Activated CD8-positive, alpha-beta memory T cell treated with anti-CD3 and anti-CD28 coated beads for 1 hour (primary cell): ENCODE measurements at places on chromosomes 6 and 20.

DNA sequence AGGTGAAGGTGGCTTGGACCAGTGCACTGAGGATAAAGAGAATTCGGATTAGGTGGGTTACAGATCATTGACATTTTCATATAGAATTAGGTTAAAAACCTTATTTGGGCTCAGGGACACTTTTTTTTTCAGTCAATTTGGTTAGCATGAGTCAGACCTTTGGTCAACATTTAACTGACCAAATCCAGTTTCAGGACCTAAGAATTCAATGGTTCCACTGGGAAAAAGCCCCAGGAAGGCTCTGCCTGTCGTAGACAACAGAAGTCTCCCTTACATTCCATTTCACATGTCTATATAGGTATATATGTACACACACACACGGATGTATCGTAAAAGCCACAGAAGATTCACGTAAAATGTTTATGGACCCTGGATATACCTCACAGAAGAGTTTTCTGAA is 184.2 kb upstream of the RREB1 start:
- no peak for DNase-seq

DNA sequence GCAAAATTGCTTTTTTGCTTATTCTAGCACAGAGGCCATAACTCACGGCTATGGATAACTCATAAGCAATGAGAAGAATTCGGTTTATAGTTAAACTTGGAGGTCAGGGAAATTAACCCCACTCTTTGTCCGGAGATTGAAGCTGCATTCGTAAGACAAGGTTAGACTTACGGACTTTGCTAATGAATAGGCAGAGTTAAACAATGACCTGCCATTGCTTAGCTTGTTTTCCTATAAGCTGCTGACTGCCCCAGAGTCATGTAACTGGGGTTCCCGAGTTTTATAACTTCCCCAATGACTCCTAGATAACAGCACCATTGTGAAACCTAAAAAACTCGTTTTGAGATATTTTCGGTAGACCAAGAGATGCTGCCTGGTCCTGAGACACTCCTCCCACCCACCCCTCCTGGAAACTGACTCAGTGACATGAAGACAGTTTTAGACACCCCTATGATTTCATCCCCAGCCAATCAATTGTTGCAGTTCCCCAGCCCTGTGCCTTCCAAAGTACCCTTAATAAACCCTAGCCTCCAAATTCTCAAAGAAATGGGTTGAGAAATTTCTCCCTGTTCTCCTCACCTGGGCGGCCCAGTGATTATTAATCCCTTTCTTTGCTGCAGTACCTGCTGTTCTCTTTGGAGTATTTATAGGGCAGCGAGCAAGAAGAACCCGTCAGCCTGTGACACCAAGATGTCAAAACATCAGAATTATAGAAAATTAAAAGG is 33.1 kb upstream of the MCUR1 start:
- DNase-seq, result no peak

DNA sequence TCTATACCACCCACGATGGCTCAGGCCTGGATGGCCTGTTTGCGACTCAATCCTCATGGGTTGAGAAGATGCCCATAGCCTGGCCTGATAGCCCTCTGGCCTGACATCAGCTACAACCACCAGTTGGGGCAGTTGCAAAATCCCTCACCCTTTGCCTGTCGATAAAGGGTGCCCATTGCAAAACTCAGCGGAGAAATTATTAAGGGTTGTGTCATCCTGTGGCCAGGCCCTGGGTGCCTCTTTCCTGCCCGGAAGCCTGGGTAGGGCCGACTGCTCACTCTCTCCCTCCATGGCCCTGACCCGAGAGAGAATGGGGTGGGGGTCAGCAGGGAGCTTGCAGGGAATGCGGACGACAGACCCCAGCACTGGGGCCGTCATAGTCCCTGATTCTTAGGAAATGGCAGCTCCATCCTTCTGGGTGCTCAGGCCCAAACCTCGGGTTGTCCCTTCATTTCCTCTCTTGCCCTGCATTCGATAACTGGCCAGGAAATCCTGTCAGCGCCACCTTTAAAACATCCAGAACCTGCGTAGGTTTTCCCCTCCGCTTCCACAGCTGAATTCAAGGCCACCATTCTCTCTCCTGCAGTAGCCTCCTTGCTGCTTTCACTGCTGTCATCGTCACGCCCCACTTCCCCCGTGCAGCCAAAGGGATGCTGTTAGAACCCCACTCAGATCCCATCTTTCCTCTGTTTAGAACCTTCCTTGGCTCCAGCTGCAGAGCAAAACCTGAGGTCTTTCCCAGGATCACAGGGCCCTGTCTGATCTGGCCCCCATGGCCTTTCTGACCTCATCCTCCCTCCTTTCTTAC is 31.1 kb downstream of the CEBPB start:
- DNase-seq, result no peak

DNA sequence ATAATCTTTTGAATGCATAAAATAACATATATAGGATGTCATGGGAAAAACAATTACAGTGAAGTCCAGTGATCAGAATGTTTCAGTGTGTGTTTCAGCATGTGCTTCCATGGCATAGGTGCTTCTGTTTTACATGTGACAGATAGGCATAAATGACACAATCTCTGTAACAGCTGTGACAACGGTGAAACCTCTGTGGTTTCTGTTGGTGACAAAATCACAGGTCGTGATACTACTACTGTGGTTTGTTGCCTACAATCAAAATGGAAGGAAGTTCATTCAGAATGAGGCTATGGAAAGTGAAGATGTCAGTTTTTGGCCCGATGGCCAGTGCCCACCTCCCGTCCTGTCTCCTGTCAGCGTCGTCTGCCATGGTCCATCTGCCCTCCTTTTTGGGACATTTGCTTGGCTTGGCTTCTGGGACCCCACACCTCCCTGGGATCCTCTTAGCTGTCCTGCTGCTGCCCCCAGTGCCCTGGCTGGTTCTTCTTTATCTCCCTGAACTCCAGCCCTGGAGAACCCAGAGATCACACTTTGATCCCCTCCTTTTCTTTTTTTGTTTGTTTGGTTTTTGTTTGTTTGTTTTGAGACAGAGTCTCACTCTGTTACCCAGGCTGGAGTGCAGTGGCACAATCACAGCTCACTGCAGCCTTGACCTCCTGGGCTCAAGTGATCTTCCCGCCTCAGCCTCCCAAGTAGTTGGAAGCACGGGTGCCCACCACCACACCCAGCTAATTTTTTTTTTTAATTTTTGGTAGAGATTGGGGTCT is 79.3 kb upstream of the NAA20 start:
- DNase-seq, result no peak

DNA sequence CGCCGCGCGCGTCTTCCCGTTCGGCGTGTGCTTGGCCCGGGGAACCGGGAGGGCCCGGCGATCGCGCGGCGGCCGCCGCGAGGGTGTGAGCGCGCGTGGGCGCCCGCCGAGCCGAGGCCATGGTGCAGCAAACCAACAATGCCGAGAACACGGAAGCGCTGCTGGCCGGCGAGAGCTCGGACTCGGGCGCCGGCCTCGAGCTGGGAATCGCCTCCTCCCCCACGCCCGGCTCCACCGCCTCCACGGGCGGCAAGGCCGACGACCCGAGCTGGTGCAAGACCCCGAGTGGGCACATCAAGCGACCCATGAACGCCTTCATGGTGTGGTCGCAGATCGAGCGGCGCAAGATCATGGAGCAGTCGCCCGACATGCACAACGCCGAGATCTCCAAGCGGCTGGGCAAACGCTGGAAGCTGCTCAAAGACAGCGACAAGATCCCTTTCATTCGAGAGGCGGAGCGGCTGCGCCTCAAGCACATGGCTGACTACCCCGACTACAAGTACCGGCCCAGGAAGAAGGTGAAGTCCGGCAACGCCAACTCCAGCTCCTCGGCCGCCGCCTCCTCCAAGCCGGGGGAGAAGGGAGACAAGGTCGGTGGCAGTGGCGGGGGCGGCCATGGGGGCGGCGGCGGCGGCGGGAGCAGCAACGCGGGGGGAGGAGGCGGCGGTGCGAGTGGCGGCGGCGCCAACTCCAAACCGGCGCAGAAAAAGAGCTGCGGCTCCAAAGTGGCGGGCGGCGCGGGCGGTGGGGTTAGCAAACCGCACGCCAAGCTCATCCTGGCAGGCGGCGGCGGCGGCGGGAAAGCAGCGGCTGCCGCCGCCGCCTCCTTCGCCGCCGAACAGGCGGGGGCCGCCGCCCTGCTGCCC is 1.1 kb downstream of the SOX4 start:
- DNase-seq, result peak; percentile 5

DNA sequence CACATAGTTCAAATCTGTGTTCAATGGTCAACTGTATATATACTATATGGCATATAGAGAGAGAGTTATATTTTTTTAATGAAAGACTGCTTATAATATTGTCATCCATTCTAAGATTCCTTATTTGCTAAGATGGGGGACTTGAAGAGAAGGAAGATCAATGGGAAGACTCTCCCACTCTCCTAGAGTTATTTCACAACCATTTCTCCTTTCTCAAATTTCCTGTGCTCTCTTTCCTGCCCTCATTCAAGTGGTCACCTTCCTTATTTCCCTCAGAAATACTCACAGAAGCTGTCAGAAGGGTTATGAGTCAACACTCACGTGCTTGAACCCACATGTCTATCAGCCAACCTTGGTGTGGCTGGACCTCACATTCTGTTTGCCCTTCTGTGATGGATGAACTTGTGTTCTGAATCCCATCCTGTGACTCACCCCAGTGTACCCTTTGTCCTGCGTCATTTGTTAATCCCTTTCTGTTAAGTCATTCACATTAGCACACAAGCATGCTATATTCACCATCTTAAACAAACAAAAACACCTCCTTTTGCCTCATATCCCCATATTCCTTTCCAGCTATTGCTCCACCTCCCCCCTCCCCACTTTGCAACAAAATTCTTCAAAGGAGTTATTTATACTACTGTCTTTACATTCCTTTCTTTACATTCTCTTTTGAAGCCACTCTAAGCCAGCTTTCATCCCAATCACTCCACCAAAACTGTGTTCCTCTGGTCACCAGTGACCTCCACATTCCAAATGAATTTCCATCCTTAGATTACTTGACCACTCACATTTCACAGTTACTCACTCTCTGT is 279.3 kb upstream of the TCF21 start:
- DNase-seq, result no peak

- no peak for DNase-seq
These were observed 1153.1 kb upstream of the GJE1 start for GRCh38 chr6:140979642-140980091.

GRCh38 chr6:169784821-169785340 is 33.5 kb downstream of the ERMARD start:
- no peak for DNase-seq

DNA sequence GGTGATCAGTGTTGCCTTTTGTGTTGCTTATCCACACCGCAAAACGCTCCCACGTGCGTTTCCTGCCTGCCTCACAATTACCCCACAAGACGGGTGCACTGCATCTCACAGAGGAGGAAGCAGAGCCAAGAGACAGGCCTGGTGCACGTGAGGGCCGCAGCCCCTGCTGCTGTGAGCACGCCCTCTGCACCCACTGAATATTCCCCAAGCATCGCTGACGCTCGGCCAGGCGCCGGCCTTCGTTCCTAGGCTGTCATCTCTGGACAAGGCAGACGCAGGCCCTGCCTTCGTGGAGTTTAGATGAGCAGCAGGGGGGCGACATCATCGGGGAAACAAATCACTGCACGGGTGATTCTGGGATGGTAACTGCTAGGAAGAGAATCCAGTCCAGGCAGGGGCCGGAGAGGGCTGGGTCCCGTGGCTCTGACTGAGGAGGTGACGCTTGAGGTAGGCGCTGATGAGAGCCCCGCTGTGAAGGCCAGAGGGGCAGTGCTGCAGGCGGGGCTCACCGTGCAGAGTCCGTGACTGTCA is 162.4 kb upstream of the QKI start:
- DNase-seq, result no peak

GRCh38 chr6:126199466-126199865 is 140.4 kb upstream of the CENPW start:
- no peak for DNase-seq

DNA sequence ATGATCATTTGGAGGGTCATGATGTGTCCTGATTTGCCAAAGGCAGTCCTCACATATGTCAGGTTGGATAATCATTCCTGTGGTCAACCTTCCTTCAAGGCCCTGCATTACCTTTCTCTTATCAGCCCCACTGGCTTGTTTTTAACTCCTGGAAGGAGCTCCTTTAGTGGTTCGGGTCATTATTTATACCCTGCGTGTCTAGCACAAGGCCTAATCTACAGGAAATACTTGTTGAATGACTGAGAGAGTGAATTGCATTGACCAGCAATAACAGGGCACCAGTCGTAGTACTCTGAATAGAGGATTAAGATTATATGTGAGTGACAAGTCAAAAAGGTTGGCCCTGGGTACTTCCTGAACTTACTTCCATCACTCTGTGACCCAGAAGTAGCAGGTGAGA is 4.5 kb downstream of the HIVEP2 start:
- DNase-seq, result no peak

GRCh38 chr6:111204881-111205280 is 117.6 kb downstream of the SLC16A10 start:
- no peak for DNase-seq

DNA sequence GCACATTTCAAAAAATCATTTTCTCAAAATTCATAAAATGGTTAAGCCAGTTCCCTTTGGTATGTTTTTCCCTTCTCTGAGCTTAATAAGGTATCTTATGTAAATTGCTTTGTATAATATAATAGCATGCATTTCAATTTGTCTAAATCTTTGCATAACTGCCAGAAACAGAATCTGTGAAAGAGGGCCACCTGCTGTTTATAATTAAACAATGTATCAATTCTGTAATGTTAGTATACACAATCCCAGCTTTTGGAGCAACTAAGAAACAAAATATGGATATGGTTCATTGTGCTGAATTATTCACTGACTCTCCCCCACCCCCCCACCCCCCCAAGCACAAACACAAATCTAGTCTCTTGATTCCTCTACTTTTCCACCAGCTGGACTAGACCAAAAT is 54.8 kb downstream of the GPX5 start:
- no peak for DNase-seq

DNA sequence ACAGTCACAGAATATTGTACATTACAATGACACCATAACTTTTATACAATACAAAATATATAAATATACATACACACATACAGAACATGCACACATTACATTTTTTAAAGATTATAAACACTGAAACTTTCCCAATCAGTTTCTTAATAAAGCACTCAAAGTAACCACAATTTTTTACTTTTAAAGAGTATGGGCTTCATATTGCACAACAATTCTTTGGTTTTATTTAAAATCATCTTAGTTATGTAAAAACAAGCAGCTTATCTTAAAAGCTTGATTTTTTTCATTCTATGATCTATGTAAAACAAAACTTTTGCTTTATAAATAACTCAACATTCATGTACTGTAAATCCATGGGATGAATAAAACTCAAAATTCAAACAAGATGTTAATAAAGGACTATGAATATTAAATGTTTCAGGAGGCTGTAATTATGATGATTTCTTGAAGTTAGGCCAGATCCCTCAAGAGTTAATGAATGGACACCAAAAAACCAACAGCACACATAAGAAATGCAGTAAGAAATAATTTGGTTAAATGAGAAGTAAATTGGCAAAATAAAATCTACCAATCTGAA is 93.1 kb upstream of the BCLAF1 start:
- DNase-seq, result no peak

DNA sequence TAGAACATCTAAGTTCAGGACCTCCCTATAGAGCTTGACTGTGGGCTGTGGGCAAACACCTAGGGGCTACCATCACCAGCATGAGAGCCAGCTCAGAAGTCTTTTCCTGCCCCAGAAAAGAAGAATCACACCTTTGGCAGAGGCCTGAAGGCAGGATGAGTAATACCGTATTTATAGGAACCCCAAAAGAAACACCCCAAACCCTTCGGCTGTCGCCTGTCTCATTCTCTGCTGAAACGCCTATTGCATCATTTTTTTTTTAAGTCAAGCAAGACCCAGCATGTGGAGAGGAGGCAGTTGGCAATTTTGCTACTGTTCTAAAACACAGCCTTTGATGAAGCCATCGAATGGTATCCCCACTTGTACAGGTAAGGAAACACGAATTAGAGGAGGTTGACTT is 436.4 kb downstream of the TFAP2A start:
- DNase-seq, result no peak
